T-cell (primary cell): ENCODE measurements at places on chromosomes 12 and 14.

- no peak for DNase-seq
Measured at GRCh38 chr14:80523518-80524117, 312.3 kb upstream of the DIO2 start.

- no peak for DNase-seq
Measured at GRCh38 chr12:11812586-11813437, 163.3 kb downstream of the ETV6 start.

DNA sequence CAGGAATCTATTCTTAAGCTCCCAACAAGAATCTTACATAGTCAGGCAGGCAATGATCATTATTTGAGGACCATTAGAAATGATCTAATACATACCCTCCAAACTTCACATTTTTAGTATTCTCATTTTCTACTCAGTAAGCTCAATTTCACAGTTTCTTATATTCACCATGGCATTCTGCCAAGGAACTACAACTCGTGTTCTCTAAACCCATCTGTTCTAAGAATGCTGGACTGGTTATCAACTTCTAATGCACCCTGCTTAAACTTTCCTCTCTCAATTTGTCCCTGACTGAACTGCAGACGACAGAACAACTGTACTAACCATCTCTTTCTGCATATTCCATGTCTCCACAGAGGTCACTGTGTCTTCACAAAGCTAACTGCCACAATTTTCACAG lies 58.6 kb downstream of the GXYLT1 start:
- no peak for DNase-seq

DNA sequence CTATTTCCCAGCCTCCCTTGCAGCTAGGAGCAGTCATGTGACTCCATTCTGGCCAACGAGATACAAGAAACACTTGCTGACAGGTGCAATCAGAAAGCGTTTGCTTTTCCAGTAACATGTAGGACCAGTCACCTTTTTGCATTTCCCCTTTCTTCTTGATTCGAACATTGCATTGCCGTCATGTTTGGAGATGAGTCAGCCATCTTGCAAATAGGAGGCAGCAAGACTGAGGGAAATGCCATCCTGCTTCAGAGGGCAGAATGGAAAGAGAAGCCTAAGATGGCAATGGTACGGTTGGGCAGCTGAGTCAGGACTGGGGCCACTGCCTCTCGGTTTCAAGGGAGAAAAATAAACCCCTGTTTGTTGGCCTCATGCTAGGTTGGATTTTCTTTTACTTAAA lies 34.5 kb upstream of the GPR132 start:
- no peak for DNase-seq

GRCh38 chr14:22886500-22887259 lies 3.7 kb downstream of the REM2 start:
- peak; percentile 61 for DNase-seq

- no peak for DNase-seq
Measured at GRCh38 chr14:92900660-92901059, 22.3 kb upstream of the CHGA start.

GRCh38 chr14:58747181-58747580 lies 109.4 kb downstream of the DACT1 start:
- DNase-seq: no peak

- DNase-seq: no peak
Measured at GRCh38 chr12:69682110-69682755, 16.9 kb downstream of the BEST3 start.

- peak; percentile 45 for DNase-seq
Measured at GRCh38 chr12:12024911-12025682, 45.6 kb upstream of the BCL2L14 start.

DNA sequence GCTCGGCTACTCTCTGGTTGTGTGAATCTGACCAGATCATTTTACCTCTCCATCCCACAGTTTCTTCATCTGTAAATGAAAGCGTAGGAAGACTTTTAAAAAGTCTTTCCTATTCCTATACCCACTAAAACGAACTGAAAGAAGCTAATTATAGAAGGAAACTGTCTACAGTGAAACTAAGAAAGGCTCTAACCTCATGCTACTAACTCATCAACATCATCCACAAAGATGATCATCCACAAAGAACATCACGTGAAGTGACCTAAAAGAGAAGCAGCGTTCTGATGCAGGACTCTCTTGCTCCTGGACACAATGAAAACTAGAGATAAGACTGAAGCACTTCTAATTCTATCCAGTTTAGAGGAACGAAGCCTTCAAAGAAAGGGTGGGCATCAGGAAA lies 58.5 kb upstream of the OSBPL8 start:
- no peak for DNase-seq

GRCh38 chr12:79141776-79142175 lies 277.2 kb downstream of the SYT1 start:
- DNase-seq: no peak

DNA sequence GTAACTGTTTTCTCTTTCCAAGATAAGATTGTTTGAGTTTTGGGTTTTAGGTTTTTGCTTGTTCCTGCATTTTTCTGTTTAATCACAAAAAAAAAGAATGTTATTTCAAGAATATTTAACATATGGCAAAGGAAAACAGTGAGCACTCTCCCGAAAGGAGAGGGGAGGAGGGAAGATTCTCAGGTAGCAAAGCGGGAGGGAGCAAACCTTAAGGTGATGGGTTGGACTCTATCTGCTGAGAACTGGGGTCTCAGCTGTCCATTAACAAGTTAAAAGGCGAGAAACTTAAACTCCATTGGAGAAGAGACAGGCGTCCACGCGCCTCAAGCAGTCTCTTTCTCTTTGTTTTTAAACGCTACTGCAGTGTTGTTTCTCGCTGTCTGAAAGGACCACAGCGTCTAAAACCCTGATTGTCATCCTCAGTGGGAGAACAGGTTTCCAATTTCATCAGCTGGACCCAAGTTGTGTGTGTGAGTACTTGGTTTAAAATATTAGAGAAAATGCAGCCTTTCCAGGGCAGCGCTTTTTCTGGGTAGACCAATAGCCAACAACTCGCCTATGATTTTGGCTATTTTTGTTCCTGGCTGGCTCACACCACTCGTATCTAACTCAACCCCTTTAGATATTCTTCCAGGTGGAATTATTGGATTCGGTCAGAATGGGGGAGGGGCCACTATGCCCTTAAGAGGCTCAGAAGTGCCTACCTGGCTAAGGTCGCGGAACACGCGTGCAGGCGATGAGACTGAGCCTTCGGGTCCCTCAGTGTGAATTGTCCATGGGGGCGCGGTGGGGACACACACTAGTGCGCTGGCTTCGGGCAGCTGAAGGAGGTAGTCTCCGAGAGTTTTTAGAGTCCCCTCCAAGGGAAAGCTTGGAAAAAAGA lies 8.2 kb downstream of the SIX1 start:
- DNase-seq: no peak

- no peak for DNase-seq
Measured at GRCh38 chr12:75479963-75480461, 543 bp upstream of the GLIPR1 start.

DNA sequence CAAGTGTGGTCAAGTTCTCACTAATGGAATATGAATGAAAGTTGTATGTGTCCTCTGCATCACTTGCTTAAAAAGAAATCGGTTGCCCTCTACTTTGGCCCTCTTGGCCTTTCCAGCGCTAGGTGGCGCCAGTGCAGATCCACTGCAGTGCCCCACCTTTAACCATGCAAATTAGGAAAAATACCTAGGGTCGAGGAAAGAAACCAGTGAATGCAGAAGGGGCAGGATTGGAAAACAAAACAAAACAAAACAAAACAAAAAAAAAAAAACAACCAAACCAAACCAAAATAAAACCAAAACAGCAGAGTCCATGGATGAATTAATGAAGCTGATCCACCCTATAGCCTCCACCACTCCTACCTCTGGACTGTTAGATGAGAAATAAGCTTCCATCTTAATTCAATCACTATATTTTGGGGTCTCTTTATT lies 12.9 kb upstream of the NEMF start:
- peak; percentile 80 for DNase-seq

DNA sequence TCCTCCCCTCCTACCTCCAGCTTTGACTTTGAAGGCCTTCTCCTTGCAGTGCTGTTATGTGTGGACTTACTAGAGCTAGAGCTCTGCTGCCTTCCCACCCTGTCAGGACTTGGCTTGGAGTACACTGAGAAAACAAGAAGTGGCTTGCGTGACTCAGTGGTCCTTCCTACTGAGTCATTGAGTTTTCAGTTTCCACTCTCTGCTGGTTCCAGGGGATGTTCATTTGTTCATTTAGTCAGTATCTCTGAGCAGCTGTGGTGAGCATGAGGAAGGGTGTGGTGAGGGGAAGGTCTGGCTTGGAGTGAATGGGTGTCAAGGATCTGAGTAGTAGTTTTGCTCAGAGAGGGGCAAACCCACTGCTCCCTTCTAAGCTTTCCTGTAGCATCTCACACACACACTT lies 17.2 kb upstream of the ELK3 start:
- no peak for DNase-seq
